Activated CD8-positive, alpha-beta T cell treated with anti-CD3 and anti-CD28 coated beads, Interleukin-2, amount 10 ng/mL, durations not matched to agents 7 days and 5 days (primary cell): ENCODE measurements at places on chromosomes 7 and 10.
A peak's percentile ranks its signal among the peaks of the same experiment; 100 is the strongest.

DNA sequence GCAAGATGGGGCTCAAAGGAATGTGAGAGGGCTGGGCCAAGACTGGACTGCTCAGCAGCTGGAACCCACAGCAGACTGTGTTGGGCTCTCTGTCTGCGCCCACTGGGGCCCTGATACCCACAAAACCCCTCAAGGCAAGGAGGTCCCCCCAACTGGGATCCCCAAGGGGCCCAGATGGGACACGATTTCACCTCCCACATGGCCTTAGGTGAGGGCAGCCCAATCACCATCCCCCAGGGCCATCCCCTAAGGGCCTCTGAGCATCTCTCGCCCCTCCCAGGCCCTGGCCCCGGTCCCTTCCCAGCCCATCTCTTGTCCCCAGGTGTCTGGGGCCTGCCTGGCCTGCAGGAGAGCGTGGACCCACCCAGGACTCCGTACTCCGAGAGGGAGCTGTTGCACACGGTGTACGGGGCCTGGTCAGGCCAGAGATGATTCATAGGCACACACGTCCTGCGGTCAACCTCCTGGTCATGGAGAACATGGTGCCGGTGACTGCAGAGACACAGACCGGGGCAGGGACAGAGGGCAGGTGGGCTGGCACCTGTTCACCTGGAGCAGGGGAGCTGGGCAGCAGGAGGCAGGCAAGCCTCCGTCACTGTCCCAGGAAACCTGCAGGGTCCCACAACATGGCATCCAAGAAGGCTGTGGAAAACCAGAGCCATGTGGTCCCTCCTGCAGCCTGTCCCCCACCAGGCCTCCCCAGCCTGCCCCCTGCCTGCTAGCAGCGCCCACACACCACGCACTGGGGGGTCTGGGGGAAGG is 21.6 kb downstream of the OGDHL start:
- DNase-seq: peak; percentile 18

GRCh38 chr10:38038107-38038931 is 27.8 kb downstream of the ZNF33A start:
- DNase-seq: no peak

- DNase-seq: no peak
Observed at GRCh38 chr7:25963733-25964132, 188.3 kb upstream of the NFE2L3 start.

DNA sequence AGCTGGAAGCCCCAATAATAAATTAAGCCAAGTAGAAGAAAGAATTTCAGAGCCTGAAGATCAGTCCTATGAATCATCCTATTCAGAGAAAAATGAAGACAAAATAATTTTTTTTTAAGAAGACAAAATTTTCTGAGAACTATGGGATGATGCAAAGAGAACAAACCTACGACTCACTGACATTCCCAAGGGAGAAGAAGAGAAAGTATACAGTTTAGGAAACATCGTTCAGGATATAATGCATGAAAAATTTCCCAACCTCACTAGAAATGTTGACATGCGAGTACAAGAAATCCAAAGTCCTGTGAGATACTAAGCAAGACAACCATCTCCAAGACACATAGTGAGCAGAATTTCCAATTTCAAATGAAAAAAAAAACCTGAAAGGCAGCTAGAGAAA is 150.5 kb downstream of the THSD7A start:
- DNase-seq: no peak

DNA sequence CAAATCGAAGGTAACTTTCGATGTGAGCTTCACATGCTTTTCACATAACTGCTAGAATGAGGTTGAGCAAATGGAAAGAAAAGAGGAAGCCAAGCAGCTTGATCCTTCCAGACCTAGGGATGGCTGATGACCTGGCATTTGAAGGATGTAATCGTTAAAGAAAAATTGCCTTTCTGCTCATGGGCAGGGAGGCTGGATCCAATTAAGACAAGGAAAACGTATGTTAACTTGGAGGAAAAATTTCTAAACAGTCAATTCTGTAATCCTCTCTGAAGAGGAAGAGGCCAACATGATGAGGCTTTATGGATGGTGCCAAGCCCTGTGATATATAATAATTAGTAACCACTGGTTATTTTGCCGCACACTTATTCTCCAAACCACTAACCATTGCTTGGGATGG is 12.5 kb downstream of the GRK5 start:
- DNase-seq: no peak

GRCh38 chr10:28711776-28712175 is 34.5 kb downstream of the BAMBI start:
- DNase-seq: no peak

GRCh38 chr10:11757454-11757820 is 15.3 kb downstream of the ECHDC3 start:
- no peak for DNase-seq

DNA sequence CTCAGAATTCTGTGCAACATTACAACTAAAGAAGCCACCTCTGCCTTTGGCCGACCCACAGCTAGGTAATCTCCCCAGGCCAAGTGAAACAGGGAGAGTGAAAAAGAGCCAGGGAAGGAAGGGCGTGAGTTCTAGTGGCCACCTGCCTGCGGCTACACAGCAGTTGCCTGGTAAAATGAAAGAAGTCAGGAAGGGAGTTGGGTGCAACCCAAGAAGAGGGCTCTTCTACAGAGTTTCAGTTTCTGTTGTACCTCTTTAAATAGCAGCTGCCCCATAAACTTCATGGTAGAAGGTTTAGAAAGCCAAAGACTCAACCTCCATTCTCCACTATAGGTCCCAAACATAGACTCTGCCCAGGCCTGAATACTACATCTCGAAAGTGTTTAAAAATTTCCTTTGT is 76.2 kb upstream of the TMEM168 start:
- no peak for DNase-seq

DNA sequence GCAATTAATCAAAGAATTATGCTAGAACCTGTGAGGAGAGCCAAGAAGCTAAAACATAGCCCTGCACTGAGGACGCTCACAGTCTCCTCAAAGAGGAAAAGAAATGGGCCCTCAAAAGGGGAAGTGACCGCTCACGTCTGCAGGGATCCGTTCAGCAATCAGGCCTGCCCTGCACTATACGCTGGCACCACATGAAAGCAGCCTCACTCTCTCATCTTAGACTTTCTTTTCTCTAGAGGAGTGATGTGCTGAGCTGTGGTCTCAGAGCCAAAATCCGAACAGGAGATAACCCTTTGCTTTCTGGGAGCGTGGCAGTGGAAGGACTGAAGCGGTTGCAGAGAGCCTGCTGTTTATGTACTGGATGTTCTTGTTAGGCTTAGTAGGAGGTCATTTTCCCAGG is 6.3 kb upstream of the IL2RA start:
- DNase-seq: peak; percentile 81

- no peak for DNase-seq
Observed at GRCh38 chr10:11663763-11664555, 52.5 kb upstream of the USP6NL start.

- no peak for DNase-seq
Observed at GRCh38 chr10:102429468-102429867, 2.9 kb downstream of the CUEDC2 start.

GRCh38 chr7:7746458-7746857 is 28.1 kb upstream of the RPA3 start:
- DNase-seq: no peak

GRCh38 chr7:46752881-46753366 is 829.0 kb downstream of the TNS3 start:
- no peak for DNase-seq

GRCh38 chr10:9038146-9038714 is 983.7 kb downstream of the GATA3 start:
- DNase-seq: no peak

- no peak for DNase-seq
Observed at GRCh38 chr10:3832022-3832786, 47.2 kb upstream of the KLF6 start.

GRCh38 chr10:12041766-12042408 is 722 bp downstream of the UPF2 start:
- DNase-seq: peak; percentile 54

DNA sequence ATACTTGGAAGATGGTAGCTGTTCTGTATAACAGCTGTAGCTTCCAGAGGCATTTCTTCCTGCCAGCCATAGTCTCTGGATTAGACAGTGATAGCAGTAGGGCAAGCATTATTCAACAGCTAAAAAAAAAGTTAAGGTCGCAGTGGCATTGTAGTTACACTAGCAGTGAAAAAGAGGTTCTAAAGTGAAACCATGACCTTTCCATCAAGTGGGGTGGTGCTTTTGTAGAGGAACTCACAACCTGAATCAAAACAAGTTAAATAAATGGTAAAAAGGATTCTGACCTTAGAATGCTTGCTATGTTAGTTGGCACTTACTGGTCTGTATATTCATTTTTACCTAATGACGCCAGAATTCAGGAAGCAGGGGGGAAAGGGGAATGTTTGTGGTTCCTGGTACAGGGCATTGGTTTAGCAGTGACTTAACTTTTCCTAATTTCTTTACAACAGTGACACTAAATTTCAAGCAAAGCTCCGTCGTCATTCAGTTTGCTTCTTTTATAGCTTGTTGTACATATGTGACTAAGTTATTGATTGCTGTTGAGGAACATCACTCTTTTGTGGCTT is 55.0 kb downstream of the GBF1 start:
- DNase-seq: no peak

GRCh38 chr7:39681887-39682441 is 58.6 kb downstream of the RALA start:
- DNase-seq: no peak

DNA sequence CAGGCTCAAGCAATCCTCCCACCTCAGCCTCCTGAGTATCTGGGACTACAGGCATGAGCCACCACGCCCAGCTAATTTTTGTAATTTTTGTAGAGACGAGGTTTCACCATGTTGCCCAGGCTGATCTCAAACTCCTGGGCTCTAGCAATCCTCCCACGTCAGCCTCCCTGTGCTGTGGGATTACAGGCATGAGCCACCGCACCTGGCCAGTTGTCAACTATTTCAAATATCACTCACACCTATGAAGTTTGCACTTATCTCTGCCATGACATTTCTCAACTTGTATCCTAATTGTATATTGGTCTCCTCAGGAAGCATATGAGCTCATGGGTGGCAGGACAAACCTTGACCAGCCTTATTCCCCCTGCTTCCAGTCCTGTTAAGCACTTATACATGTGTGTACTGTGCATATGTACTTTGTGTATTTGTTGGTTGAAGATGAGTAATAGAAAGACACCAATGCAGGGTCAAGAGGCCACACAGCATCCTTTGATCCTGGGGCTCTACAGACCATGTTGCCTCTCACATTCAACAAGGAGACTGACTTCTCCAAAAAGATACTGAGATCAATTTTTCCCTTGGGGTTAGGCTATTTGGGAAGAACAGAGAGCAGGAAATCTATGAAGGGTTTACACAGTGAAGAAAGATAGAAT is 82.2 kb downstream of the SLC16A9 start:
- no peak for DNase-seq

DNA sequence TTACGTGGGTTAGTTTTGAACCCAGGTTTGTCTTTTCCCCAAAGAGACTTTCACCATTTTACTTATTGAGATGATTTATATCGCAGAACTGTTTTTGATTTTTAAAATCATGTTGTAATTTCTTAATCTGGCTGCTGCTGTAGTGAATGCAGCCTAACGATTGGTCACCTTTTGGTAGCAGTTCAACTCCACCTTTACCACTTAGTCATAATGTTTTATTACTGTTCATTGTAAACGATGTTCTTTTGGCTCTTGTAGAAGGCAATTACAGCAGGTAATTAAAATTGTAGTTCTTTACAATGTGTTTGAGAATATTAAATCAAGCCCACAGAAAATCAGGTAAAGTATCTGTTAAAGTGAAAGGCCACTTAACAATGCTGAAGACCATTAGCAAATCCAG is 531.1 kb downstream of the SDK1 start:
- no peak for DNase-seq

DNA sequence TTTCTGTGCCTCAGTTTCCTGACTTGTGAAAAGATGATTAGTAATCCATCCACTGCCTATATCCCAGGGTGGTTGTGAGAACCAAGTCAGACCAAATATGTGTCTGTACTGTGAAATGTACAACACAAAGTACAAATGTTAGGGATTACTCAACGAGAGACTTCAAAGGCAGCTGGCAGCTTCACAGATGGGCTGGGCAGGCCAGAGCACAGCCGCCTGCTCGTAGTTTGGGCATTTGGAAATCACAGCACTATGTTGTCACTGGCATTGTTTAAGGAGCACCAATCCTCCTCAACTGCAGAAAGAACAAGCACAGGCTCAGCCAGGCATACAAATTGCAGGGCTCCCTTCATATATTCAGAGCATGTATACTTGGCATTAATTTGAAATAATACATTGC is 64.5 kb upstream of the C10orf90 start:
- DNase-seq: no peak

GRCh38 chr7:66258409-66258808 is 53.3 kb downstream of the TPST1 start:
- no peak for DNase-seq

DNA sequence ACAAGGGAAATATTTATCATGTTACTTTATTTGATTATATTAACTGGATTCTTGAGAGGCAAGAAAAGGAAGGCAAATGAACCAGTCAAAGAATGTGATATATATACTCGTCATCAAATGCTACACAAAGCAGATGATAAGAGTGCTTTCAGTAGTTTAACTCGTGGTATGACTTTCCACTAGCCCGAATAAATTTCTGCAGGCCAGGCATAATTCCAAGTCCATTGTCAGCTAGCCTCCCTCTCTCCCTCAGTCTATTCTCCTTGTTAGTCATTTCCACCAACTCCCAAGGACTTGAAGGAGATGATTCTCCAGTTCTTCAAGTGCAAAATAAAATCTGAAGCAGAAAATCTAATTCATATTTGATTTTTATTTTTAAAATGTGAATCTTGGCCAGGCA is 190.5 kb downstream of the GLI3 start:
- DNase-seq: no peak

GRCh38 chr7:44639671-44640321 is 33.4 kb downstream of the OGDH start:
- DNase-seq: peak; percentile 19

GRCh38 chr10:60518745-60519144 is 129.1 kb upstream of the ANK3 start:
- no peak for DNase-seq

DNA sequence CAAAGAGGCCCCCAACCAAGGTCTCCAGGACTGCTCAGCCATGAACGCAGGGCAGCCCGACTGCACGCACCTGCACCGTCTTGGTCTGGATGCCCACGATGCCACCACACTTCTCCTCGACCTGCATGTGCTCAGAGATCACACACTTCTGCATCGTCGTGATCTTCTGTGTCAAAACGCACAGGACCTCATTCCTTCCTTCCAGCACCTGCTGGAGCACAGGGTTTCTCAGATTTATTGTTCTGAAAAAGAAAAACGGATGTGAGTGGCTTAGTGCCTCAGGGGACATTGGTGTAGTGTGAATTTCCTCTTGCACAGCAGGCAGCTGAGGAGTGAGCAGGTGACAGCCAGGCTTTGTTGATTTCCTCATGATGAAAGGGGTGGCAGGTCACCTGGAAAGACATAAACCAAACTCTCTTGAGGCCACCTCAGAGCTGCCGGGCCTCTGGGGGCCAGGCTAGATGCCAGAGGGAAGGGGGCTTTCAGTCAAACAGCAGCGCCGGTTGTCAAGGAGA is 38.2 kb downstream of the GSDME start:
- no peak for DNase-seq

- DNase-seq: no peak
Observed at GRCh38 chr10:87090779-87091178, 3.9 kb downstream of the GLUD1 start.
